ENCODE measurements at places on chromosomes 4 and X.

- DNase-seq = peak; percentile 90
These were observed 90.6 kb downstream of the LRP2BP start for GRCh38 chr4:185304944-185305690.

DNA sequence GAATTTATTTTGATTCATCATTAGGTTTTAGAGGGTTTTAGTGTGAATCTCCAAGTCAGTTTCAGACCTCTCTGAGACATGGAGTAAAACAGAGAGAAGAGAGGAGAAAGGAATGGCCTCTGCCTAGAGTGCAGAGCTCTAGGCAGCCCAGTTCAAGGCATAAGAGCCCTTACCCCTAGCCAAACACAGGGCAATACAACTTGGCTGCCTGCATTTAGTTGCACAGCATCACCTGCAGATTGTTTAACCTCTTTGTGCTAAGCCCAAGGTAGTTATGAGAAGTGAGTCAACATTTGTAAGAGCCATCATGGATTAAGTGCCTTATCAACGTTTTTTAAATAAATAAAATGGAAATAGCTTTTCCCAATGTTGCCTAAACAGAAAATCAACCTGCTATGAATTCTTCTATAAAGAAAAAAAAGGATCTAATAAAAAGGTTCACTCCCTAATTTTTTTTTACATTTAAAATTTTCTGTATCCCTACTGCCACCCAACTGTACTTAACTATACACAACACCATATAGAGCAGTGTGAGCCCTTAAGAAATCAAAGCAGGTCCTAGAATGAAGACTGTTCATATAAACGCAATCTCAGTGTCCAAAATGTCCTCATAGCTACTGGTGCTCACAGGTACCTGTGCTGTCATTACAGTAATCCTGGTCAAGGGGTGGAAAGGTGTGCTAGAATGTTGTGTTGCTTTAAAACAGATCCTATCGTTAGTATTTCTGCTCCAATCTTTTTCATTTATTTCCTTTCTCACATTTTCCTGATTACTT lies 36.0 kb downstream of the PF4 start:
- no peak for DNase-seq

DNA sequence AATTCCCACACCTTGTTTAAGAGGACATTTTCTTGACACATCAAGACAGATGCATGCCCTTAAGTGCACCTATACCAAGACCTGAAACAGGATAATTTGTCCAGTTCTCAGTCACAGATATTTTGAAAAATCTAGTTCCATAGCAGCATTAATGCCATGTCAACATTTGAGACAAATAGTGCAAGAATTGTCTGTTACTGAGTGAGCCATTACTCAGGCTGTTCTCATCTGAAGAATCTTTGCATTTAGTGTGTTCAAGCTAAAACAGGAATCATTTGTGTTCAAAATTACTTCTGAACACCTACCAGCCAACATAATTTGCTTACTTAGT lies 354.9 kb downstream of the KCNIP4 start:
- DNase-seq = no peak

DNA sequence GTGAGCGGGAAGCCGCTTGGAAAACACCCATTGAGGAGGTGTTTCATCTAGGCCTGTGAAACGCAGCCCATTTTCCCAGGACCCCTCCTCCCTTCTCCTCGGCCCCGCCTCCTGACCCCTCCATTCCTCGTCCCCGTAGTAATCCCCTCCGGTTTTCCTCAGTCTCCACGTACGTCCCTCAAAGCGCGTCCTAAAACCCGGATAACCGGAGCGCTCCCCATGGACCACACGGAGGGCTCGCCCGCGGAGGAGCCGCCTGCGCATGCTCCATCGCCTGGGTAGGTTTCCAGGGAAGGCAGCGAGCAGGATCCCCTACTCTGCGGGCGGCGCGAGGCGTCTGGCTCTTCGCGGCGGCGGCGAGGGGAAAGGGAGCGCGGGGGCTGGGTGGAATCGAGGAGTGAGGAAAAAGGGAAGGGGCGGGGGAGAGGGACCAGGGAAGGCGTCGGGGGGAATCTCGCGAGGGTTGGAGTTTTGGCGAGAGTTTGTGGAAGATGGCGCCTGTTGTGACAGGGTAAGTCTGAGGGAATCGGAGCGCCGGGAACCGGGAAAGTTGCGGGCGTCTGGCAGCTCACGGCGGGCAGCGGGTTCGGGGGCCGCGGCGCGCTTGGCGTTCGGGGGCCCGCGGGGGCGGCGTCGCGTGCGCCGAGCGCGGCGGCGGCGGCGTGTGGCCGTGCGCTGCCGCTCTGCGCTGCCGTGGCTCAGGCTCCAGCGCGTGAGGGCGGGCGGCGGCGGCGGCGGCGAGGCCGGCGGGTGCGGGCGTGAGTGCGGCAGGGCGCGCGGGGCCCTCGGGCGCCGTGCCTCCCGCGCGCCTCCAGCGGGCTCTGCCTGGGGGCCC lies at the start of gene RBPJ:
TSS of gene RBPJ (plus strand) at position 477 of the 835 bp plus-strand sequence. CDS start at position 492, 15 bp downstream.
- DNase-seq = peak; percentile 99

DNA sequence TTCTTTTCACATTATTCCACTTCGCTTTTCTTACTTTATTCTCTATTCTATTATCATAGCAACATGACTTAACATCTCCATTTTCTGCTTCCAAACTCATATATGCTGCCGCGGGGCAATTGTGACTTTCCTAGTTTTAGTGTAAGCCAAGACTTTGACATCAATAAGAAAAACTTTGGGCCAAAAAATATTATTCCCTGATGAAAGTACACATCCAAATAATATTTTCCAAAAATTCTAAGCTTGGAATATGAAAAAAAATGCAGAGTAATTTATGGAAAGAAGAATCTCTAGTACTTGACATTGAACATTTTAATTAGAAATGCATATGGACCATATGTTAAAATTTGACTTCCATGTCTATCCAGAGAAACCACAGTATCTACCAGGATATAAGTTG lies 995.1 kb upstream of the INTU start:
- DNase-seq = no peak

- no peak for DNase-seq
These were observed 8.3 kb downstream of the HCCS start for GRCh38 chrX:11119313-11119943.

DNA sequence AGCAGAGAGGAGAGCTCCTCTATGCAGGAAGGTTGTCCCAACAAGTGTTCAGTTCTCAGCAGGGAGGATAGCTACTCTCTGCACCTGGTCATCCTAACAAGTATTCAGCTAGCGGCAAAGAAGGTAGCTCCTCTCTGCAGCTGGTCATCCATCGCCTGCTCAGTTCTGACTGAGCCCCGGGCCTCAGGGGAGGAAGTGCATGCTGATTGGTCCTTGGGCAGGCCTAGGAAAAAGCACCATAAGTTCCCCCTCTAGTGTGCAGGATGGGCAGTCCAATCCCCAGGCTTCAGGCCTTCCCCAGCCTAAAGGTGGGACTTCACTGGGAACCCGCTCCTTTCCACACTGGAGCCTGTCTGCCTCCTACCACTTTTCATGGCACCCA lies 4.4 kb upstream of the FBXW7 start:
- DNase-seq = peak; percentile 59

GRCh38 chr4:152417673-152418072 lies 118.2 kb downstream of the FBXW7 start:
- DNase-seq = peak; percentile 42

GRCh38 chrX:129115104-129115503 lies 408.2 kb downstream of the SMARCA1 start:
- DNase-seq = peak; percentile 76

GRCh38 chr4:91471280-91471679 lies 832.5 kb upstream of the GRID2 start:
- no peak for DNase-seq

DNA sequence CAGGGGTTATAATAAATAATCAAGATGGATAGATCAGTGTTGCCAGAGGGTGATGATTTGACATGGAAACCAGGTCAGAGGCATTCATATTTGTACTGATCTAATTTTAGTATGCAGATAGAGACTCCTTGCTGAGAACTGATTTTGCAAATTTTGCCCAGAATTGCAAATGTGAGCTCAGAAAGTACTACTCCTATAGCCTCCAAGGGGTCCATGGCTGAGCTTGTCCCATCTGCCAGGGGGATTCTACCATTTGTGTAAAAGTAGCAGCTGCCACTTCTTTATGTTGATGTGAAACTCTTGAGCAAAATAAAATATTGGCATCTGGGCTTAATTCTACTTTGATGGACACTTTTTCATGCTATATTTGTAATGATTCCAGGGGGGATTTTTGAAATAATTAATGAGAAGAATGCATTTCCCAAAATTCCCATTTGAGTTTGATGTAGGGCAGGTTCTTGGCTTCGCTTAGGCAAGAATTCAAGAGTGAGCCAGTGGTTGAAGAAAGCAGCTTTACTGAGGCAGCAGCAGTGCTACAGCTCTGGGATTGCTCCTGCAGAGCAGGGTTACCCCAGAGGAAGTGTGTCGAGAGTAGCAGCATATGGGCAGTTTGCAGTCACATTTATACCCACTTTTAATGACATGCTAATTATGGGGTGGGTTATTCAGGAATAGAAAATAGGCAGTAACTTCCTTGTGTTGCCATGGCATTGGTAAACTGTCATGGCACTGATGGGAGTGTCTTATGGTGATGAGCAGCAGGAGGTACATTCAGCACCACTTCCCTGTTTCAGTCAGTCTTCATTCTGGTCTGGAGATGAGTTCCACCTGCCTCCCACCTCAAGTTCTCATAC lies 38.7 kb upstream of the DCLK2 start:
- peak; percentile 26 for DNase-seq

DNA sequence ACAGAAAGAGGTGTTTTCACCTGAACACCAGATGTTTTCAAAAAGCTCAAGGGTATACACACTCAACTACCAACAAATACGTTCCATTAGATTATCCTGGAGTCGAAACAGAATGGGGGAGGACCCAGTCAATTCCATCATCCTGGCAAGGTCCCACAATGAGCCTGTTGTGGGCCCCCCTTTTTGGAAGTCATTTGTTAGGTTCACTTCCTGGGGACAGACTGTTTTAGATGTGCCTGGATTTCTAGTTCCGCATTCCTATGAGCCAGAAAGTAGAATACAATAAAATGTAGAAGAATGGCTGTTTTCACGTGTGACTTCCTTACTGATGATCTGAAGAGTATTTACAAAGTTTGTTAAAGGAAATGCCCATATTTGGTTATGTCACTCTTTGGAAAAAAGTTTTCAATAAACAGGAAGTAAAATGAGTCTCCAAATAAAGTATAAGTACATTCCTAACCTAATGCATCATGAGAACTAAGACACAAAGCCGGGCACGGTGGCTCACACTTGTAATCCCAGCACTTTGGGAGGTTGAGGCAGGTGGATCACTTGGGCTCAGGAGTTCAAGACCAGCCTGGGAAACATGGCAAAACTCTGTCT lies 192.5 kb downstream of the MAML3 start:
- DNase-seq = no peak

DNA sequence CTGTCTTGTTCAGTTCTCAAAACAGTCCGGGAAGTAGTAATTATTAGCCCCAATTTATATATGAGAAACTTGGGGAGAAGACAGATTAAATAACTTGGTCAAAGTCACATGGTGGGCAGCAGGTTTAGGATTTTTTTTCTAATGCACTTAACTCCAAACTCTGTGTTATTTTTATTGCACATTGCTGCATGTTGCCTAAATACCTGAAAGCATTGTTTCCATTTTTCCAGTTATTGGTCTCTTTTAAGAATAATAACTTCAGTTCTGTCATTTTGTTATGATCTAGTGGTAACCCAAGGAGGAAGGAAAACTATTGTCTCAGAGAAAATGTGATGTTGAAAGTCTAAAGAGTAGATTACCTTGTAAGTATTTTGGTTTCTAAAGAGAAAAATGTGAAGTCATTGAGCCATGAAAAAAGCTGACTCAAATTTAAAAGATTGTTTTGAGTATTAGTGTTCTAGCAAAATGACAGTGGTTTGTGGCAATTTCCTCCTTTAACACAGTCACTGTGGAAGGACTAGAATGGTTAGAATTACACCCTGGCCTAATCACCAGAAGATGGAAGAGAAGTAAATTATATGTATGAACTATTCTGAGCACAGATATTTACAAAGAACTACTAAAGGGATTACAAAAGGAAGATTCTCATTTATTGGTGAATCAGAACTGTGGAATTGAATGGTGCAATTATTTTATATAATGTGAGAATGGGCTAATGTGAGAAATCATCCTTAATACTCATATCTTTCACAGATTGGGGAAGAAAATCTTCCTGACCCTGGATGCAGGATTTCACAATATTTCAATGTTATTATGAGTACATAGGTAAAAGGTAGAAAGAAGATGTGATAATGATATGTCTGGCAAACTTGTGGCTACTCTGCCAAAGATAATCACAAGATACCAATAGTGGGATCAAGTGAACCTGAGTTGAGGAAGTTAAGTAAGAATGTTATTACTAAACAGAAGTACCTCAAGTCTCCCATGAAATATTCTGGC lies 21.7 kb upstream of the CXCL8 start:
- DNase-seq = no peak

- no peak for DNase-seq
These were observed 590.8 kb downstream of the SPRY1 start for GRCh38 chr4:123987408-123987807.
